Kasumi-1 (cell line): ENCODE measurements at places on chromosomes 3 and 15.

DNA sequence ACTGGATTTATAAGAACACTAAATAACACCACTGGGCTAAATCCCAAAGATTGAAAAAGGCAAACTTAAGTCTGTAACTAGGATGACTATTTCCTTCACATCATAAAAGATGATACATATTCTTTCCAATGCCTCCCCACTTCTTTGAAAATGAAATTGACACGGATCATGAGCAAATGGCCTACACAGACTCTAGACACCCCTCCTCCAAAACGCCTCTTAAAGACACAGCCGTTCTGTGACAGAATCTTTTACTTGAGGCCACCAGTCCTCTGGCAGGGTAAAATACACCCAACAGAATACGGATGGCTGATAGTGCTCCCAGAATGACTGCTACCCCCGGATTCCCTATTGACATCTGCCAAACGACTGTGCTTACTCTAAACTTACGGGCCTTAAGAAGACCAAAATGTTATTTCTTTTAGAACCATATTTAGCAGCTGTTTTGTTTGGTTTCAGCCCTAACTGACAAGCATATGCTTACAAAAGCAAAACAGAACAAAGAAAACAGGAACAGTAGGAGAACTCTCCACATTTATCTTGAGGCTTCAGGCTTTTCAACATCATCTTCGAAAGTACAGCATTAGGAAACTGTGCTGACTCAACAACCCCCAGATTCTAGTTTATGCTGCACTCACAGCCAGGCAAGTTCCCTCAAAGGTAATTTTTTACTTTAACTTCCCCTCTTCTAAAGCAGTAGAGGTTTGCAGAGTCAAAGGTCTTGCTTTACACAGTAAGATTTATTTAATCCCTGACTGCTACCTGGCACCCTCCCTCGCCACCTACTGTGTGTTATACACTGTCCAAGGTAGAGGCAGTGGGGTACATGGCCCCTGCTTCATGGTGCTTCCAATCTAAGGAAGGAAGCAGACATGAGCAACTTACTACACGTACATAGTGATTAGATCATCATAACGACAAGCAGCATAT is 84.3 kb downstream of the TNIK start:
- peak; percentile 53 for DNase-seq

DNA sequence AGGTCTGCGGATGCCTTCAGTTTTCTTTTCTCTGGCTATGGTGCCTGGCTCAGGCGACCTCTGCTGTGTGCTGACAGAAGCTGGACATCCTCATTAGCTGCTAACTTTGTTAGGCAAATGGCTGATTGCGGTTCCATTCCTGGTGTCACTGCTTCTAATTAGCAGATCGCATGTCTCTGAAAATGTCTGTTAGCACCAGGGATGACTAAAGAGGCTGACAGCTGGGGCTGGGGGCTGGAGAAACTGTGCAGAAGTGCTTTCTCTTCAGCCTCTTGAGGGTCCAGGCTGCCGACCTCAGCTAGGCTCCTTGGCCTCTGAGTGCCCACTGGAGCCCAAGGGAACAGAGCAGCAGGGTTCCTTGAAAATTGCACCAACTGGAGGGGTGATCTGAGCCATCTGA is 39.3 kb downstream of the CHCHD6 start:
- no peak for DNase-seq

DNA sequence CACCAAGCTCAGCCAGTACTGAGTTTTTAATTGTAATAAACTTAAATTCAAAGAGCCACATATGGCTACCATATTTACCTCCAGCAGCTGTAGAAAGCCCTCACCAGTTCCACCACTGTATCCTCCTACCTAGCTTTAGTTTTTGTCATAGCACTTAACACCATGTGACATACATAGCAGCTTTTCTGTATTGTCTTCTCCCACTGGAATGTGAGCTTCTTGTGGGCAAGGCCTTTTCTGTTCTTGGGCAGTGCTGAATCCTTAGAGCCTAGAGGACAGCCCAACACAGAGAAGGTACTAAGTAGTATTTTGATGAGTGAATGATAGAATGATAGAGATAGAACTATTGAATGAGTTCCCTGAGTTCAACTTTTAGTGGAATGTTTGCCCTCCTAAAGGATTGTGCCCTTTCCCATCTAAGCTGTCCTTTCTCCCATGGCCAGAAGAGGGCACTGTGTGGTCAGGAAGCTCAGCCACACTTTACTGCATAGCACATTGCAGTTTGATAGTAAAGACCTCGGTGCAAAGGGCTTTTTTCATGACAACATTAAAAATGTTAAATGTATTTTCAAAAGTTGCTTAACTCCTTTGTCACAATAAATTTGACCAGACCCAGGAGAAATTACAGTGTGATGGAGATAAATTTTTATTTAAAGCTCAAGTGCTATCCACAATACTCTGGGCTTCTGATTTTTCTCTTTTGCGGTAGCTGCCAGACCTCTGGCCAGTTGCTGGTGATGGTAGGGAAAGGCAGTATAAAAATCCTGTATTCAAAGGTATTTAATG is 115.8 kb downstream of the GHSR start:
- DNase-seq: peak; percentile 80

- DNase-seq: no peak
Measured at GRCh38 chr3:188179006-188179966, 25.3 kb downstream of the LPP start.

GRCh38 chr15:58381697-58382096 is 50.1 kb upstream of the LIPC start:
- no peak for DNase-seq

GRCh38 chr3:46942076-46942475 is 34.5 kb downstream of the CCDC12 start:
- no peak for DNase-seq

- DNase-seq: no peak
Measured at GRCh38 chr15:49734831-49735508, 114.1 kb downstream of the DTWD1 start.

DNA sequence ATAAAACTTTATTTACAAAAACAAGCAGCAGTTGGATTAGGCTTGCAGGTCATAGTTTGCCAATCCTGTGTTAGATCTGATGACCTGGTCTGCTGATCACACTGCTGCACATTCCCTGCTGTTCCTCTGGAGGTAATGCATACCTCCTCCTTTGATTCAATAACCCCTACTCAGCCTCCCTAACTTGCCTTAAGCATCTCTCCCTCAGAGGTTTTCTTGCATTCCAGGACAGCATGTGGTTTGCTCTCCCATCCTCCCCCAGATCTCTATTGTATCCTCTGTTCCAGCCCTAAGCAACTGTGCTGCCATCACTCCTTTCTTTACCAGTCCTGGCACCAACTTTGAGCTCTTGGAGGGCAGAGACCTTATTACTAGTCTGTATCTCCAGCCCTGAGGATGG is 63.4 kb downstream of the CACNA2D3 start:
- no peak for DNase-seq

- peak; percentile 44 for DNase-seq
Measured at GRCh38 chr3:30779686-30780287, 114.7 kb downstream of the GADL1 start.

- DNase-seq: no peak
Measured at GRCh38 chr3:126061301-126062032, 22.5 kb downstream of the SLC41A3 start.

DNA sequence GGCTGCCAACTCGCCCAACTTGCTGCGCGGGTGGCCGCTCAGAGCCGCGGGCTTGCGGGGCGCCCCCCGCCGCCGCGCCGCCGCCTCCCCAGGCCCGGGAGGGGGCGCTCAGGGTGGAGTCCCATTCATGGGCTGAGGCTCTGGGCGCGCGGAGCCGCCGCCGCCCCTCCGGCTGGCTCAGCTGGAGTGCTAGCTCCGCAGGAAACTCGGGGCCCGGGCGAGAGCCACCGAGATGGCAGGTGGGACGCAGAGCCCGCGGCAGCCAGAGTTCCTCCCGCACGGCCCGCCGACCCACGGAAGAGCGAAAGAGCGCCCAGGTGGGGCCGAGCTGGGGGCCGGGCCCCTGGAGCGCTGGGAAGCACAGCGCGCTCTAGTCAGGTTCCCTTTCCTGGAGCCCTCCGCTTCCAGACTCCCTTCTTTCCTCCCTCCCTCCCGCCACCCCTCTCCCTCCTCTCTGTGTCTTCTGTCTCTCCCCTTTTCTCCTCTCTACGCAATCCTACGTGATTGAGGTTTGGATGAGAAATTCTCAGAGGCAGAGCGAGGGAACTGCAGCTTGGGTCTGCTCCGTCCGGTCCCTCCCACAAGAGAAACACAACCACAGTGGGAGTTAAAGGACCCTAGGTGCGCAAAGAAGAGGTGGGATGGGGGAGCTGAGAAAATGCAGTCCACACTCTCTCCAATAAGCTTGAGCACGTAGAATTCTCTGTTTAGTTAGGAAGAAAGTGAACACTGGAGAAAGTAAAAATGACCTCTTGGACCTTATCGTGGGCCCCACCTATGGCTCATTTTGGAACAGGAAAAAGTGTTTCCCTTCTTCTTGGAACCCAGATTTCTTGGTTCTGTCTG is 317.3 kb downstream of the FGF12 start:
- DNase-seq: no peak

GRCh38 chr15:79689030-79689429 is 207.8 kb downstream of the MTHFS start:
- DNase-seq: no peak

GRCh38 chr15:89674526-89674925 is 4.6 kb downstream of the PLIN1 start:
- DNase-seq: no peak

- no peak for DNase-seq
Measured at GRCh38 chr15:73686781-73687256, 2.6 kb downstream of the CD276 start.

DNA sequence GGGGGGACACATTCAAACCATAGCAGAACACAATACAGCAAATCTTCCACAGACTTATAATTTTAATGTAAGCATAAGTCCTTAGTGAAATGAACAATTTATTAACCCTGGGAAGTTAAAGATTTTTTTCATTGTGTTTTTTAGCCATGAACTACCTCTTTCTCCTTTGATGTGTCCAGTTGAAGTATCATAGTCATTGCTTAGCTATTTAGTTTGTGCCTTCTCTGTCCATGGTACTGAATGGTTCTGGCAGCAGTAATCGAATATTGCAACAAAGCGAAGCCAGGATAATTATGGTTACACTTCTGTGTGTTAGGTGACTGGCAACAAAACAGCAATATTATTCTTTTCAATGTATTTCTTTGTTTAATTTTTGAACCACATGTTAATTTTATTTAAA is 403.0 kb upstream of the ONECUT1 start:
- DNase-seq: peak; percentile 38

DNA sequence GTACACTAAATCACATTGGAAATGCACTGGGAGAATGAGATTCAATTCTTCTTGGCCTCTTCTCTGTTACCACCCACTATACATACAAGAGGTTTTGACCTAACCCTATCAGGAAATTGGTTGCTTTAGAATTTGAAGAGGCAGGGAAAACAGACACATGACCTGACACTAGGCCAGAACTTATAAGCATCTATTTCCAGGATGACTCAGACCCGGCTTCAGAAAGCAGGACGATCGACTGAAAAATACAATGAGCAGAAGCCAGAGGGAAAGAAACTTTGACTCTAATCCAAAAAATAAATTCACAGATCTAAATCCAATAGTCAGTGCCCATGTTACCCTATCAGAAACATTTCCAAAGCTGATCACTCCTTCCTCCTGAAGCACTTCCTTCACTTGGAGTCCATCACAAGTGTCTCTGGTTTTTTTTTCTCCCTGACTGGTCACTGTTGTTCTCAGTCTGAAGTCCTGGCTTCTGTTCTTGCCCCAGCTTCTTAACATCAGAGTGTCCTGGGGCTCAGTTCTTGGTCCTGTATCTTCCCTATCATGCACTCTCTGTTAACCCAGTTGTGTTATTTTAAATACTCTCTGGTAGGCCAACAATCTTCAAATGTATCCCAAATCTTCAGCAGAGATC is 133.6 kb downstream of the P2RY1 start:
- no peak for DNase-seq

- no peak for DNase-seq
Measured at GRCh38 chr15:61275901-61276300, 46.8 kb upstream of the RORA start.

- DNase-seq: no peak
Measured at GRCh38 chr15:100558771-100559254, 30.1 kb upstream of the CERS3 start.

DNA sequence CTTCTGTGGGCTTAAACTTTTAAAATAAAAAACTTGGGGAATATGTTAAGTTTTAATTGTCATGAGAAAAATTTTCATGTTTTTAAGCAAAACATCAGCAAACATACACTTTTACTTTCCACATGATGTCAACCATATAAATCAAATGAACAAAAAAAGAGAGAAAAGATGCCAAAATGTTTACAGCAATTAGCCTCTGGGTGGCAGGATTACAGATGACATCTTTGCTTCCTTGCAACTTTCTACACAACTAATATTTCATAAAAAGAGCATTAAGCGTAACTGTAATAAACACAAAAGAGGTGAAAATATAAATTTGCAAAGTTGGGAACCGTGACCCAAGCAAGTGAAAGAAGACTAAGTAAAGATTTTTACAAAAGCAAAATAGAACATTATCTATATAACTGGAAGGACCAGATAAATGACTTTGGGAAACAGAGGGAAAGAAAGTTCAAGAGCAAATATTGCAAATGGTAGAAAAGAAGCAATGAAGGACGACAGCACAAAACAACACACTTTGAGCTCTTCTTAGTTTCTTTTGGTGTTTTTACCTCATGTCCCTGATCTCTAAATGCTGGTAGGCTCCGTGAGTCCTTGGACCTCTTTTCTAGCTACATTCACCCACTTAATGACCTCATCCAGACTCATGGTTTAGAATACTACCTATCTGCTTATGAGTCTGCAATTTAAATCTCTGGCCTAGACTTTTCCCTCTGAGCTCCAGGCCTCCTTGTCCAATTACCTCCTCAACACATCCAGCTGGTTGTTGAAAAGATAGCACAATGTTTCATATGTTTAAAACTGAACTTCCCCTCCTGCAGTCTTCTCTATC is 9.4 kb downstream of the TP53BP1 start:
- peak; percentile 26 for DNase-seq

DNA sequence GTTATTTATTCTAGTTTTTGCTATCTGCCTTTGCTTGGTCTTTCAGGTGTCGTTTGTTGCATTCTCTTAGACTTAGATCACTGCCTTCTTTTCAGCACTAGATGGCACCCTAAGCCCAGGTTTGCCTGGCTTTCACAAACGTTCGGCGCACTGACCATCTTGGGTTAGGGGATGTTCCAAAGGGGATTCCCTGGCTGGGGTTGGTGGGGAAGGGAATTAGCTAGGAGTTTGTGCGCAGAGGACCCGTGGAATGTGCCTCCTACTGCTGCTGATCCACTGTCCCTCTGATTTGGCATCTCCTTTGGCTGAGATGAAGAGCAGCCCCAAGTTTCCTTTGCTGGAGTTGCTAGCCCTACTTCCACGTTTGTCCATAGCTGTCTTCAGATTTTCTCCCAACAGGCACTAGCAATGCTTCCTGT is 33.9 kb downstream of the PFN2 start:
- peak; percentile 69 for DNase-seq

- no peak for DNase-seq
Measured at GRCh38 chr3:111863942-111864694, 5.1 kb downstream of the PHLDB2 start.

- no peak for DNase-seq
Measured at GRCh38 chr15:65344214-65344913, 33.4 kb downstream of the IGDCC3 start.

- no peak for DNase-seq
Measured at GRCh38 chr3:133924041-133924440, 28.4 kb upstream of the RAB6B start.

- no peak for DNase-seq
Measured at GRCh38 chr3:126780666-126781065, 76.6 kb downstream of the CHCHD6 start.

- DNase-seq: peak; percentile 31
Measured at GRCh38 chr3:10299679-10300078, 6.9 kb upstream of the GHRL start.
